ENCODE measurements at places on chromosomes 4 and X.
A peak's percentile ranks its signal among the peaks of the same experiment; 100 is the strongest.

DNA sequence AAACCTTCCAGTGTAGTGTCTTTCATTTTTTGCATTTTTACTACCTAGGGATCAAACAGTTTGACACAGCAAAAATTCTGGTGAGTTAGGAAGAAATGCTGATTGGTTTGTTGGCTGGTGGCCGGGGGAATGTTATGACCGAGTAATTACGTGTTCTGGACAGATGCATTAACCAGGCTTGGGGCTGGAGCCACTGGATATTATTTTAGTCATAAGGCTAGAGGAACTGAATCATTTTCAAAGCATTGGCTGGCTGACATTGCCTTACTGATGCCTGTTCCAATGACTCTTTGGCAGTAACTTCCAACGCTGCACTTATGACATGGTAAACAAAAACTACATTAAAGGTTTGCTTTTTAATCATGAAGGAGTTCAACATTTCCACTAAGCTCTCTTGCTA is 84.6 kb downstream of the FBXO8 start:
- no peak for DNase-seq

GRCh38 chr4:53500546-53500945 is 90.7 kb downstream of the LNX1 start:
- DNase-seq: no peak

DNA sequence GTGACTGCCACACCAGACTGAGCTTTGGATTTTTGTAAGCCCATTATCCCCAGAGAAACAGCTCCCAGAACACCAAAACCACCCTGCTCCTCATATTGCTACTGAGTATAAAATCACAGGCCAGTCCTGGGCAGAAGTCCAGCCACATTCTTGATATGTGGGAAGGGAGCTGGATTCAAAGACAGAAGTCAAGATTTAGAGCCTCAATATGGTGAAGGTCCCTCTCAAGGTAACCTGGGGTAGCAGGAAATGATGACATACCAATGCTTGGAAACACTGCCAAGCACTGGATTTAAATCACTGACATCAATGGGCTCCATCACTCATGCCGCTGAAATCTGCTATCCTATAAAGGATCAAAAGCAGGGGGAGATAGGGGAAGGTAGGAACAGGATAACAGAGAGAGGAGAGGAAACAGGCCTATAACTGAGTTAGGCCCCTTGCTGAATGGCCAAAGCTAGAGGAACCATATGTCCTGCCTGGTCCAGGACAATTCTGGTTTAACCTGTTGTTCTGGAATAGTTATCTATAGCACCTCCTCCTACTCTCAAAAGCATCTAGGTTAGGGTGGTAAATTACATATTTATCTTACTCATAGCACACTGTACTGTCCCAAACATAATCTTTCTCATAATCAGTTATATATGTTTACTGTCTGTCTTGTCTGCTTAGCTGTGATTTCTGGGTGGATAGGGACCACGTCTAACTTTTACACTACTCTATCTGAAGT is 83.7 kb upstream of the NHS start:
- DNase-seq: no peak

DNA sequence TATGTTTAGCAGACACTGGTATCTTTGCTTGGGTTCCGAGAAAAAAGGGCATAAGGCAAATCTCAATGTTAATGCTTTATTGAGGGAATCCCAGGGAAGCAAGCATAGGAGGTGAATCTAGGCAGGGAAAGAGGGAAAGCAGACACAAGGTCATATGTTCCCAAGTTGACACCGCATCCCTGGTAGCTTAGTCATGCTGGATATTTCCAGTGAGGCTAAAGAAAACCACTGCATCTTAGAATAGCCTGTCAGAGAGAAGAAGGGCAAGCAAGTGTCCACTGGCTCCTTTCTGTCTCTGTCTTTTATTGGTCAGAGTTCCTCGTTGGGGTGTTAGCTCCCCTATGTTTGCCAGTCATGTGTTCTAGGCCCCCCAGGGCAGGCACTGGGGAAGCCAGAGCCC is 104.7 kb downstream of the NKX6-1 start:
- no peak for DNase-seq

DNA sequence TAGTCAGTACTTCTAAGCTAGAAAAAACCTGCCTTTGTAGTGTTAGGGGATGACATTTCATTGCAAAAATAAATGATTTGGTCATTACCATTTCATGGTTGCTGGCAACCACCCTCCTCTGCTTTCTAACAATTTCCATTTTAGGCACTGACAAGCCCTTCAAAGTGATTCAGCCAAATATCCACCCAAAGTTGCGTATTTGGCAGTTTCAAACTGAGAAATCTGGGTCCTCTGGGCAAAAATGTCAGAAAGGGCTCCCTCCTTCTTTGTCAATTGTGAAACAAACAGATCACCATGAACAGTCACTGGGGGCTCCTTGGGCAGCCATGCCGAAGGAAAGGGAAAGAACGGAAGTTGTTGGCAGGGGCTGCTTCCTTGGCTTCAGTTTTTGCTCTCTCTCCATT is 33.0 kb downstream of the PLAC1 start:
- no peak for DNase-seq

DNA sequence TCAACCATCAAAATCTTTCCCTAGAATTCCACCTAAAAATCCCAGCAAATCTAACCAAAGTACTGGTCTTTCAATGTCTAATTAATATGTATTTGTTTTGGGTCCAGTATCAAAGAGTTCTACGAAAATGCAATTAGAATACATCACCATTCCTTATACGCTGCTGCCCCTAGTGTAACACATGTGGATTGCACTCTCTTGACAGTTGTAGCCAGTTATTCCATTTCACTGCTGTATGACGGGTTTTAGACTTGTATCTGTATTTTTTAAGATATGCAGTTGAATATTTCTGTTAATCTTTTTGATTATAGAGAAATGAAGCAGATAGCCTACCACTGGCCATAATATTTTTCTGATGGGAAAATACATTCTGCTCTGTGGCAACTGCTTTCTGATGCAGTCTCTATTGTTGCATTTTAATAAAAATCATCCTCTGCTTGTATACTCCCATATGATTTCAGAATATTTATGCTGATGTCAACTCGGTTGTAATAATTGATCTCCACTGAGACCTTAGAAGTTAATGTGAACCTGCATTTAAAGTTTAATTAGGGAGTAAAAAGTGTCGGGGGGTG is 17.1 kb upstream of the PAGE2B start:
- peak; percentile 22 for DNase-seq

DNA sequence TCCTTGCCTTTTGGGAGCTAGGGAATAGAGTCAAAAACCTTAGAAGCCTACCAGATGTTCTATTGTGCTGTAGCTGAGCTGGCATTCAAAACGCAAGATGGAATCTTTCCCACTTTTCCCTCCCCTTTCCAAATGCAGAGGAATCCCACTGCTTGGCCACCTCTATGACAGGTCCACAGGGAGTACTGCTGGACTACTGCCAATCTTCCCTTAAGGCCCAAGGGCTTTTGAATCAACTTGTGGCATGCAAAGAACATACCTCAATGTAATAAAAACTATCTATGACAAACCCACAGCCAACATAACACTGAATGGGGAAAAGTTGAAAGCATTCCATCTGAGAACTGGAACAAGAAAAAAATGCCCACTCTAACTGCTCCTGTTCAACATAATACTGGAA is 139.2 kb upstream of the AGTR2 start:
- no peak for DNase-seq

DNA sequence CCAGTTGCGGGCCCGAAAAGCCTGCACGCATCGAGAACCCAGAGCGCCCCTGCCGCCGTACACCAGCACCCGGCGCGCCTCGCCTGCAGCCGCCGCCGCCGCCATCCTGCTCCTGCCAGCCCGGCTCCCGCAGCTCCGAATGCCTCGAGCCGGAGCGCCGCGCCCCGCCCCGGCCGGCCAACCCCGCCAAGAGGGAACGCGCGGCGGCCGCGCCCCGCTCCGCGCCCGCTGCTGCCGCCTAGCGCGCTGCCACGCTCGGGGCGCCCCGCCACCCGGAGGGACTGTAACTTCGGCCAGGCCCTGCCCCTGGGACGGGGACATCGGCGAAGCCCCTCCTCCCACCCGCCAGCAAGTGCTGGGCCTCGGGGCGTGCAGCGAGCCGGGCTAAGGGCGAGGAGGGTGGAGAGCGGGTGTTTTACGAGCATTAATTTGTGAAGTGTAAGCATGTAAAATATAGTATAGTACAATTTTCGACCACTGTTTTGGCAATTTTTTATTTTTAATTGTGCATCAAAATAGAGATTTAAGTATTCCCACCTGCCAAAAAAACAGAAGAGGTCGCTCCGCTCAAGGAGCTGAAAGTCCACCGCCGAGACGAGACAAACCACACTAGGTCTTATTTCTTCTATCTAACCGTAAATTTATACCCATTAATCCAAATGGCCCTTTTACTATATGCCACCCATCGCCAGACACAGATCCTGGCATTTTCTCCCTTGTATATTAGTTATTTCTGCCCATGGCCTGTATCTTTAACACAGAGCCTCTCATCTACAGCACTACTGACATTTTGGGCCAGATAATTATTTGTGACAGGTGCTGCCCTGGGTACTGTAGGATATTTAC is at the start of gene QDPR:
QDPR (minus strand) TSS at position 141 of the 846 bp plus-strand sequence; CDS start at position 105, 36 bp downstream.
- DNase-seq: peak; percentile 86

GRCh38 chrX:145393702-145394235 is 146.5 kb downstream of the SPANXN1 start:
- DNase-seq: no peak

DNA sequence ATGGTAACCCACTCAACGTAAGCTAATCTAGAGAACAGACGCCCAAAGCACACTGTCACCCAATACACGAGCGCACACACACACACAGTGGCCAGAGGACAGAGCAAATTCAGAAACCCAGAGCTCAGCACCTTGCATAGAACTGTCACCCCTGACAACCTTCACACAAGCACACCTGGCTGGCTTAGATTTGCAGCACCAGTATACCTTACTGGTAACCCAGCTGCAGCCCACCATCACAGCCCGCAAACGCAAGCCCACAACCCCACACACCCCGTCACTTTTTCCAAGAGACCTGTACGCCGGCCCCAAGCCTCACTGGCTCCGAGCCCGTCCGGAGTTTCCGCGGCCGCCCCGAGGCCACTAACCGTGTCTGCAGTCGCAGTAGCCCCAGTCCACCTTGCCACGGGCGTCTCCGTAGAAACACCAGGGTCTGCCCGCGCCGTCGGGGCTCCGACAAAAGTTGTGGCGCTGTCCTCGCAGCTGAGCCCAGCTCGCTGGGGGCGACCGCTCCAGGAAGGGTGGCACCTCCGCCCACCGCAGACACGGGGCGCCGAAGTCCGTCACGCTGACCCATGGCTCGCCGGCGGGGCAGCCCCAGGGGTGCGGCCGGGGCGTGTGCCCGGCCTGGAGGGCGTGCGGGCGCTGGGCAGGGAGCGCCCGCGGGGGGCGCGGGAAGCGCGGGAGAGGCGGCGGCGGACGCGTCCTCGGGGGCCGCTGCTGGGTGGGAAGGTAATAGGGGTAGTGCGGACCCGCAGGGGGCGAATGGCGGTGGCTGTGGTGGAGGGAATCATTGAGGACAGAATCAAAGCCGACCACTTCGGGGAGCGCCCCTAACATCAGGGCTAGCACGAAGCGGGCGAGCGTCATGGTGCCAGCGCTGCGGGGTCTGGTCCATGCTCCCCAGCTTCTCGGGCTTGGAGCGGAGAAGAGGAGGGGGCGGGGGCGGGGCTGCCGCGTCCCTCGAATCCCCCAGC is 664 bp downstream of the PRSS12 start:
- peak; percentile 32 for DNase-seq

All from LoVo (cell line).